ENCODE measurements at places on chromosomes 1 and 21. TPM values are rescaled to one million over a fixed set of nuclear protein-coding genes. Genes with fewer than 3 reads are reported as not detected.
A peak's percentile ranks its signal among the peaks of the same experiment; 100 is the strongest.

DNA sequence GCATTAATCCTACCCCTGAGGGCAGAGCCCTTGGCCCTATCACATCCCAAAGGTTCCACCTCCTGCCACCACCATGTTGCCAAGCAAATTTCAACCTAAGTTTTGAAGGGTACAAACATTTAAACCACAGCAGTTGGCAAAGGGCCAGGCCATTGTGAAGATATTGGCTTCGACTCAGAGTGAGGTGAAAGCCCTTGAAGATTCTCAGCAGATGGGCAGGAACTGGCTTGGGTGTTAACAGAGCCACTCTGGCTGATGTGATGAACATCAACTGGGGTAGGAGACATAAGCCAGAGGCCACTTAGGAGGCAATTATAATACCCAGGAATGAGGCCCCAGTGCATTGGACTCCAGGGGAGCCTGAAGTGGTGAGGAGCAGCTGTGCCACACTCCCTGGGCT lies 207.7 kb upstream of the KAZN start:
- no peak for DNase-seq

DNA sequence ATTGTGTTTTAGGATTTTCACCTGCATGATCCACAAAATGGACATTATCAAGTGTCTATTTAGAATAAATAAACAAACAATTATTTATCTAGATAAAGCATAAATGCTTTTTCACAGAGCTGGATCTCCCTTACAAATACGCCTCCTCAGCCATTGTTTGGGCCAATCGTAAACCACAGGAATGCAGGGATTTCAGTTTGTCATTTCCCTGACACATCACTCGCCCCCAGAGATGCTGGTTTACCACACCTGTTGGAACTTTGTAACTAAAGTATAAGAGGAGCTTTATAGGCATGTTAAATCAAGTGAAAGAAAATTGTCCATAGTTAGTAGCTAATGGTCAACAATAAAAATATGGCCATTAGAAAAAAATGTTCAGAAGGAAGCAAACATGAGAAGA lies 40.3 kb downstream of the GPR88 start:
- no peak for DNase-seq

GRCh38 chr1:180881806-180882509 lies 30.7 kb upstream of the KIAA1614 start:
- DNase-seq, result peak; percentile 77

DNA sequence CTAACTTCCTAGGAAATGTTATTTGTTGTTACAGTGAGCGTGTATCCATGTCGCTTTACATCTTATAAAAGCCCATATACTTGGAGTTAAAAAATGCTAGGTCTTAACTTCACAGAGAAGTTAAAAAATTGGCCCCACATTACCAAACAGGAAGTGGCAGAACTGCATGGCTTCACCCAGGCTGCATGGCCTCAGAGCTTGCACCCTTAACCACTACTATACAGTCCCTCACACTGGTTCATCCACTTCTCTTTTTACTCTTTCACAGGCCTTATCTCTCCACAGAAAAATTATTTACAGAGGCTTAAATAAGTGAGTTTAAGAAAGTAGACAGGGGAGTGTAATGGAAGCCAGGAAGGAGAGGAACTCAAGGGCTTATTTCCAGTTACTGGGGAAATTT lies 402.5 kb downstream of the HHAT start:
- DNase-seq, result no peak

HENMT1 gene
- 17.2 TPM for total RNA-seq

Data from cerebellum (tissue), 4 donors.